C1 segment of cervical spinal cord (tissue), 14 donors: ENCODE measurements at places on chromosomes 13 and 19.

DNA sequence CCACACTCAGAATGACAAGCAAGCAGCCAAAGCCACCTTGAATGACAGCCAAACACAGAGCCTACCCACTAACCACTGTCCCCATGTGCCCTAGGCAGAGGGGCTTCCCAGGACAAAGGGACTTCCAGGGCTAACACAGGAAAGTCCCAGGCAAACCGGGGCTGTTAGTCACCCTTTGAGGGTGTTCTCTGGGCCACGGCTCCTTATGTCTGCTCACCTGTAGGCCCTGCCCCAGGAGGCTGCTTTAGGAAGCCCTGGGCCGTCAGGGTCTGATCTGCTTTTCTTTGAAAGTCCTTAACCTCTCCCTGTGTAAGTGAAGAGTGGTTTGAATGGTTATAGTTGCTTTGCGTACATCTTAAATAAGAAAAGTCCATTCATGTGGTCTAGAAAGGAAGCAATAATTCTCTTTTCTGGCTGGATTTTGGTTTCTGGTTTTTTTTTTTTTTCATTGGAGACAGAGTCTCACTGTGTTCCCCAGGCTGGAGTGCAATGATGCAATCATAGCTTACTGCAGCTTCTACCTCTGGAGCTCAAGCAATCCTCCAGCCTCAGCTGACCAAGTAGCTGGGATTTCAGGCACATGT is 161.4 kb downstream of the EFNB2 start:
- no peak for DNase-seq

GRCh38 chr19:29260477-29261317 is 47.7 kb upstream of the UQCRFS1 start:
- DNase-seq, result no peak

DNA sequence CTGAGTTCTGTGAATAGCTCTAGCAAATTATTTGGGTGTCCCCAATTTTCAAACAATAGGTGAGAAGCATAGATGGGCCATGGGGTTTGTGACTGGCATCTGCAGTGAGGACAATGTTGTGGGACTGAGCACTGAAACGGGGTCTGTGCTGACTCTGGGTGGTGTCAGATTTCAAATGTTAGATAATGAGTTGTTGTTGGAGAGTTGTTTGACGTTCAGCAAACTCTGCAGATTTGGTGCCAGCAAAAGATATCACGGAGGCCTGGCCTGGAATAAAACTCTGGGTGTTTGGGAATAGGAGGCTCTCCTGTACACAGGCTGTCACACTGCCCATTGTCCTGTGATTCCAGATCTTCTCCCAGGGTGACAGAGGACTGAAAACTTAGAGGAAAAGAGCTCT is 2.9 kb downstream of the ZNF90 start:
- no peak for DNase-seq

- DNase-seq, result no peak
Observed at GRCh38 chr13:47117268-47117667, 220.4 kb upstream of the HTR2A start.

DNA sequence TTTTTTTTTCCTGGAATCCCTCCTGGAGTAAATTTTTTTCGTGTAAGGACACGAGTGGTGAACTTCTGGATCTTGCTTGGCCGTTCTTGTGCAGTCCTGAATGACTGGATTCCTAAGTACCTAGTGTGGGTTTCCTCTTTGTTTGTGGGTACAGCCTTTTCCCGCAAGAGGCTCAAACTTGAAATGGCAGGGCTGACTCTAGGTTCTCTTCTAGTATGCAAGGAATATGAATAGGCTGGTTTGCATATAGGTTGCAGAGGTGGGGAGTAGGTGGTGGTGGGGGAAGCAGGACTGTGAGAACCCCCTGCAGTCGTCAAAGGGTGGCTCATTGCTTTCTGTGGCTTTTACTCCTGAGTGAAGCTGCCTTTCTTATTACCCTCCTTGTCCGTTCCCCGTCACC is 13.6 kb downstream of the UBAC2 start:
- DNase-seq, result no peak

- no peak for DNase-seq
Observed at GRCh38 chr13:50366488-50367174, 351.4 kb downstream of the KCNRG start.

GRCh38 chr19:38679839-38680238 is 32.4 kb downstream of the ACTN4 start:
- no peak for DNase-seq

GRCh38 chr13:73477441-73477840 is 418.6 kb downstream of the KLF5 start:
- DNase-seq, result no peak

- no peak for DNase-seq
Observed at GRCh38 chr19:55858401-55858800, 22.1 kb downstream of the NLRP4 start.

DNA sequence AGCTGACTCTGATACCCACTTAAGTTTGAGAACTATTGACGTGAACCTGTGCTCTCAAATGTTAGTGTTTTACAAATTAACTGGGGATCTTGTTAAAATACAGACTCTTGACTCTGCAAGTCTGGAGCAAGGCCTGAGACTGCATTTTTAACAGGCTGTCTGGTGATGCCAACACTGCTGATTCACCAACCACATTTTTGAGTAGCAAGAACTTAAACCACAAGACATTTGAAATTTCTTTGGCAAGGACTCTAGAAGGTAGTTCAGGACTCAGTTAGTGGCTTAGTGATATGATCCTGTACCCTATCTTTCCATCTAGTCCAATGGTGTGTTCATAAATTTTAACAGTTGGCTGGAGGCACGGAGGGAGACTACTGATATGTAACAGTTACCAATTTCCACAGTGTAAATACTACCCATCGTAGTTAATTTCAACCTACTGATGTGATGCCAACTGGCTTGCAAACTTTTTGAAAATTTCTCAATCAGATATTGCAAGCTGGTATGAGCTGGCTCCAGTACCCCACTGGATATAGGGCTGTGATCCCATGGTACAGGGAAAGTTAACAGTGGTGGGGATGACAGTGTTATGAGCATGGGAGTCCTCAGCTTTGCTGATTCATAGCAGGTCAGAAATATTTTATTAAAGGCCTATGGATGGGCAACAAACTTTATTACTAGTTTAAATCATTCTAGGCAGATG is 255.1 kb downstream of the TBC1D4 start:
- no peak for DNase-seq

- no peak for DNase-seq
Observed at GRCh38 chr19:41230067-41230857, 11.2 kb downstream of the AXL start.

DNA sequence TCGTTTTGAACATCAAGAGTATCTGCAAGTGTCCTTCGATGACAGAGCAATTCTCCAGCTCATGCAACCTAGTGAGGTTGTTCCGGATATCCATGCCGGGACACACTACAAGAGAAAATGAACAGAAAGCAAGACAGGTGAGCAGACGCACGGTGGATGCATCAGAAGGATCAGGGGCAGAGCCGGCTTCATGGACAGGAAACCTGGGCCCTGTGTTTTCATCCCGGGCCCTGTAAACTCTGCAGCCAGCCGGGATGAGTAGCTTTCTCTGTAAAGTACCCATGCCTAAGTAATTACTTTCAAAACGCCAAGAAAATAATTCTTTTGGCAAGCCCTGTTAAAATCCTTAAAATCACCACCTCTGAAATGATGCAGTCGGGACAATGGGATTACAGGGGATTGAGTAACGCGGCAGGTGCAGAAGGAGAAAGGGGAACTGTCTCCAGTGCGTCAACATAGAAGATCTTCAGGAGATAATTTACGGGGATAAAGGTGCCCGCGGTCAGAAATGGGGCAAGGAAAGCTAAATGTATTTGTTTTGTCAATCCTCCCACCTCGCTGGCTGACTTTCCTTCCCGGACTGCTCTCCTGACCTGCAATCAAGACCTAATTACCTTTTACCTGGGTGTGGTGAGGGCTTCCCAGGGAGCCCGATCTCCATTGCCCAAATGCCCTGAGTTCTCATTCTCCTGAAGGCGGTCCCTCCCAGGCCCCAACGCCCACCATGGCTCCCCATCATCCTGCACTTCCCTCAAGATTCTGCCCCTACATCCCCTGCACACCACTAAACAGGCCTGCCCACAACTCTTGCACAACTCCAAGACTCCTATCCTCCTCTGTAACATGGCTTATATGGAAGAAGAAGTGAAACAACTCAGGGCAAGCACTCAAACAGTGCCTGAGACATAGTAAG is 26.2 kb downstream of the INSR start:
- DNase-seq, result no peak

- no peak for DNase-seq
Observed at GRCh38 chr13:49784886-49785570, 7.5 kb downstream of the KPNA3 start.

DNA sequence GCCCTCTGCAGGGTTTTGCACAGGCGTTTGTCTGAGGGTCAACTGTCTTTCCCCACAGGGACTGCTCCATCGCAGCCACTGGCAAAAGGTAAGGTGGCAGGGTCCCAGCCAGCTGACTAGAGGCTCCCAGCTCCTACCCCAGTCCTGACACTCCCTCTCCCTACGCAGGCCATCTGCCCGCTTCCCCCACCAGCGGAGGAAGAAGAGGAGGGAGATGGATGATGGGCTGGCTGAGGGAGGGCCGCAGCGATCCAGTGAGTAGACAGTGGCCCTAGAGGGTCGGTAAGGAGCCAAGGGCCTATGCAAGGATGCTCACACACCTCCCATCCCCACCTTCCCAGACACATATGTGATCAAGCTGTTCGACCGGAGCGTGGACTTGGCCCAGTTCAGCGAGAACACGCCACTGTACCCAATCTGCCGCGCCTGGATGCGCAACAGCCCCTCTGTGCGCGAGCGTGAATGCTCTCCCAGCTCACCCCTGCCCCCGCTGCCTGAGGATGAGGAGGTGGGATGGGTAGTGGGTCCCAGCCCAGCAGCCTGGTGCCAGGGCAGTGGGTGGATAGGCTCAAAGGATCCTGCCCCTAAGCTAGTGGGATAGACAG is 4.0 kb downstream of the HSPB6 start:
- no peak for DNase-seq

- DNase-seq, result no peak
Observed at GRCh38 chr19:21084343-21084742, 2.3 kb downstream of the ZNF714 start.

DNA sequence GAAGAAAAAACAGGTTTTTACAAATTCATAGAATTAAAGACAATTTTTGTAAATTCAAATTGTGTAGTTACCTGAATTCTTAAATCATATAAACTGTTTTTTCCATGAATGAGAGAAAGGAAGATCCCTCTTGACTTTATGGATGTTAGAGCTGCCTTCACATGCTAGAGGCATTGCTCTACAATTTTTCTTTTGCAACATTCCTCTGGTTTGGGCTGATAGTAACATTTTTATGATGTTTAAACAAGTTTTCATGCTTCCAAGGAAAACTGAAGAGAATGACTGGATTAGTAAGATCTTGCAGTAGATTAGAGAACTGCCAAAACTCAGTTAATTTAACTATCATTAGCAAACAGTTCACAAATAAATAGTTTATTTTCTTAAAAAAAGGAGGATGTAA is 250.6 kb downstream of the GPC6 start:
- DNase-seq, result no peak

GRCh38 chr19:39397360-39398296 is 6.5 kb downstream of the MED29 start:
- DNase-seq, result peak; percentile 73

- DNase-seq, result no peak
Observed at GRCh38 chr13:107117327-107118012, 549.5 kb upstream of the ARGLU1 start.

DNA sequence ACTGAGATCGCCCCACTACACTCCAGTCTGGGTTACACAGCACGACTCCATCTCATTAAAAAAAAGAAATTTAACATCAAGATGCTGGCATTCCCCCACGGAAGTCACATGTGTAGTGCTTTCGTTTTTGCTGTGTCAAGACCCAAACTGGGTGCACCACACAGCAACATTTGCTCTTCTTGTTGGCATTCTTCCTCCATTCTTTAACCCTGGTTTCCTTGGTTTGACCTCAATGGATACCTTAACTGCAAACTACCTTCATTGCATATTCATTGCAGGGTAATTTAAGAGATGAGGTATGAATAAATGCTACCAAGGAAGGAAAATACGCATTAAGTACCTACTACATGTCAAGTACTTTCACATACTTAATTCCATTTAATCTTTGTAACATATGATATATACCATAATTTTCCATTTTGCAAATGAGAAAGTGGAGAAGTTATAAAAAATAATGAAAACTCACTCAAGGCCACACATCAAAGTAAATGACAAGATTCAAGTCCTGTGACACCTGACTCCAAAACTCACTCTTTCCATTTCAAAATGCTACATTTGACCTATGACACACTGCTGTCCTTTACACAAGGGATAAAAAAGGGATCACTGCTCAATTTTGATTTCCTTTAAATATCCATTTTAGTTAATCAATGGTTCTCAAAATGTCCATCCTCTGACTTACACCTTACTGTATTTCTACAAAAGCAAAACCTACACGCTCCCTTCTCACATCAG is 59.2 kb downstream of the STK24 start:
- no peak for DNase-seq

DNA sequence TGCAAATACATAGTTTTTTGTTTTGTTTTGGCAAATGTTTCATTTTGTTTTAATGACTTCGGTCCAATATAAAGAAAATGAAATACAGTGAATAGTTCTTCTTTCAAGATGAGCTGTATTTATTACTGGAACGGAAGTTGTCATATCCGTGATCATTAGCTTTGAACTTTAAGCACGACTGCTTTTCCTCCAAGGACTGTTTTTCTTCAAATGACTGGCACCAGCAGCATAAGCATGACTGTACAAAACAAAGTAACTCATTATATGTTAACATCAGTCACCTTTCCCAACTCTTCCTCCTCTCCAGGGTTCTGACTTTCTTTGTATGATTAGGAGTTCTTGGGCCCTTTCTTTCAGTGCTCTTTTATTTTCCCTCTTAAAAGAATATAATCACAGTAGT is 20.5 kb downstream of the EDNRB start:
- no peak for DNase-seq

GRCh38 chr19:18418483-18419194 is 559 bp upstream of the SSBP4 start:
- no peak for DNase-seq

GRCh38 chr13:53174545-53174944 is 145.9 kb downstream of the OLFM4 start:
- no peak for DNase-seq

DNA sequence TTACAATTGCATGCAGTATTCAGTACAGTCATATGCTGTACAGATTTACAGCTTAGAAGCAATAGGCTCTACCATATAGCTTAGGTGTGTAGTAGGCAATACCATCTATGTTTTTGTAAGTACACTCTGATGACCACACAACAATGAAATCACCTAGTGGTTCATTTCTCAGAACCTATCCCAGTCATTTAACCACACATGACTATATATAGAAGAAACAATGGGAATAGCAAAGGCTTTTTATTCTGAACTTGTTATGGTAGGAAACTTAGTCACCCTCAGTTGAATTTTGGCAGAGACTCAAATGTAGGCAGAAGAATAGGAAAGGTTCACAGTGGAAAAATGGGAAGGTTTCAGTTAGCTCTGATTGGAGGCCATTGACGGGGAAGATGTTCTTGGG is 1075.1 kb upstream of the MIR17HG start:
- DNase-seq, result no peak

GRCh38 chr13:80131204-80131603 is 209.7 kb downstream of the SPRY2 start:
- peak; percentile 69 for DNase-seq
